ENCODE measurements at places on chromosomes 5 and 9.

- no peak for DNase-seq
Observed at GRCh38 chr5:179219661-179220620, 125.3 kb downstream of the ADAMTS2 start.

GRCh38 chr9:125541840-125542243 lies 165.2 kb downstream of the MAPKAP1 start:
- peak; percentile 80 for DNase-seq

- no peak for DNase-seq
Observed at GRCh38 chr9:78753039-78753438, 456.1 kb downstream of the PSAT1 start.

DNA sequence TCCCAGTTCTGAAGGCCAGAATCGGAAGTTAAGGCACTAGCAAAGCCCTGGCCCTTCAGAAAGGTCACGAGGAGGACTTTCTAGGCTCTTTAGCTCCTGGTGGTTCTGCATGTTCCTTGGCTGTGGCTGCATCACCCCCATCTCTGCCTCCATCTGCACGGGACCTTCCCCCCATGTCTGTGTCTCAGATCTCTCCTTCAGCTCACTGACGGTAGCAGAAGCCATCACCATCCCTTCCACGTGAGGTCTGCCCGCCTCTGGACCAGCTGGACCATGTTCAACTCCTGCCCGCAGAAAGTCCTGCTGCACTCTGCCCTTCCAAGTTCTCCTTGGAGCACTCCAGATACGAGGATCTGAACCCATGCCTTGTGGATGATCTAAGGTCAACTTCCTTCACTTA lies 242.9 kb upstream of the IRX1 start:
- no peak for DNase-seq

GRCh38 chr9:108316066-108316465 lies 539.7 kb downstream of the ACTL7B start:
- DNase-seq = no peak

GRCh38 chr9:115362101-115362500 lies 244.1 kb upstream of the TNC start:
- DNase-seq = no peak

Measured in NCI-H1417 treated with DMSO at 0.1 percent for 48 hours (cell line).